ENCODE measurements at places on chromosomes 6 and 20.

DNA sequence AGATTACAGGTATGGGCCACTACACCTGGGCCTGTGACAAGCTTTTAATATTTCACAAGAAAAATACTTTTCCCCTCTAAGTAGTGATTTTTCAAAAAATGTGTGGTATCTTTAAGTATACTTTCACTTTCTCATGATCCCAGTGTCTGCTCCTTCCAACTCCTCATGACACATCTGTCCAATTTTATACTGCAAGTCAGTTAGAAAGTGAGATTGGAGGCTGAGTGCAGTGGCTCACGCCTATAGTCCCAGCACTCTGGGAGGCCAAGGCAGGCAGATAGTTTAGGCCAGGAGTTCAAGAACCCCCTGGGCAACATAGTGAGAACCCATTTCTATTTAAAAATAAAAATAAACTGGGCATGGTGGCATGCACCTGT lies 20.2 kb downstream of the PIM1 start:
- no peak for DNase-seq

- DNase-seq = no peak
Measured at GRCh38 chr6:44496665-44497369, 109.3 kb downstream of the CDC5L start.

DNA sequence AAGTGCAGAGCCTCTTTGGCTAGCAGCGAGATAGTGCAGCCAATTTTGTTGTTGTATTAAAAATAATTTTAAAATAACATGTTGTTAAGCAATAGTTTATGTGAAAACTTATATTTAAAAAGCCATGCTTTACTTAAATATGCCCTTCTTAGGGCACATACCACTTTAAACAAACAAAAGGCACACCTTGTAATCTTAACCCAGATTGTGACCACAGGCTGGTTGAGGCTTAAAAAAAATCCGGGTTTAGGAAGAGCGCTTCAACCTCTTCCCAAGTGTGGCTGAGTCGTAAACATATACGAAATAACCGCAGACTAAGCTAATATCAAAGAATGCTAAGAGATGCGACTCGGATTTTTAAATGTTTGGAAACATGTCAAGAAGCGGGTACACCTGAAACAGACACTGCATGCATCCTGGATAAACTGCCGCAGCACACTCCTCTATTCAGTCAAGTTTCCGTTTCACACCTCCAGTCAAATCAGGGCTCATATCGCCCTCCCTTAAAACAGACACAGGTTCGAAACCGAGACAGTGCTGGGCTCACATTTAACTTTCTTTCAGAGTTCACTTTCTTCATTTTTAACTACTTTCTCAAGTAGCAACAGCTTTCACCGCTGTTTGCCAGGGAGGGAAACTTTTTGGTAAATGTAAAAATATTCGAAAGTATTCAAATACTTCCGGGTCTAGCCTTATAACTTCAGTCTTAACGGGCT lies 1.5 kb downstream of the DEK start:
- peak; percentile 17 for DNase-seq

DNA sequence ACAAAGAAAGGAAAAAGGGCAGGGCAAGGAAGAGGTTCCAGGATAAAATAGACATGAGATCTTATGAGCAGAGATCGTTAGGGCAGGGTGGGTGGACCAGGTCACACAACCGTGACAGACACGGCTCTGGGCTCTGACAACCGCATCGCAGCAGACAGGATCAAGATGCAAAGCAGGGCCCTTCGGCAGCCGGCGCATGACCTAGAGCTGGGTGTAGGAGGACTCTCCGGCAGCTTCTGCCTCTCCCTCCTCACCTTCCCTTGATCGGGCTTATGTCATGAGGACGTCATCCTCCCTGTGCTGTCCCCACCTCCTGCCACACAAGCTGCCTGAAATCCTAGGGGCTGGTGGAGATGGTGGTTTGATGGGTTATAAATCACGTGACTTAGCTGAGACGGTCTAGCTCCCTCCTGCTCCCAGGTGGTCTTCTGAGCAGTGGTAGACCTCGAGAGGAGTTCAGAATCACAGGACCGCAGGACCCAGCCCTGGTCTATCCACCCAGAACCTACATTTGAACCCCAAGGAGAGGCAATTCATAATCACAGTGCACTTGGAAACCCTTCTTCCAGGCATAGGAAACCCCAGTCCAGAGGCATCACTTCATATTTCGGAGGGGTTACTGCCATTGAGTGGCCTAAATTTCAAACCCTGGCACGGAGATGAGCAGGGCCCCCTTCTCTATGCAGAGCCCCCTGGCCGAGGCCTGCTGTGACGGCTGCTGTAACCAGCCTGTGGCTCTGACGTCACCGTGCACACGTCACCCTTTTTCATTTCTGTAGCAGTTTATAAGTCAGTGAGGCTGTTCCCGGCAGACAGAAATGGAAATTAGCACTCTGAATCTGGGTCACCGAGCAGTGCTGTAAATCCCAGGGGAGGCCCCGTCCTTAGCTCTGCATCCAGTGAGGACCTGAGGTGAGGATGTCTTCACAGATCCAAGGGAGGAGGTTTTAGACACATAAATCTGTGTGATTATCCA lies 8.7 kb upstream of the CCR6 start:
- DNase-seq = peak; percentile 56

- DNase-seq = no peak
Measured at GRCh38 chr6:3725145-3726047, 26.1 kb downstream of the PXDC1 start.

DNA sequence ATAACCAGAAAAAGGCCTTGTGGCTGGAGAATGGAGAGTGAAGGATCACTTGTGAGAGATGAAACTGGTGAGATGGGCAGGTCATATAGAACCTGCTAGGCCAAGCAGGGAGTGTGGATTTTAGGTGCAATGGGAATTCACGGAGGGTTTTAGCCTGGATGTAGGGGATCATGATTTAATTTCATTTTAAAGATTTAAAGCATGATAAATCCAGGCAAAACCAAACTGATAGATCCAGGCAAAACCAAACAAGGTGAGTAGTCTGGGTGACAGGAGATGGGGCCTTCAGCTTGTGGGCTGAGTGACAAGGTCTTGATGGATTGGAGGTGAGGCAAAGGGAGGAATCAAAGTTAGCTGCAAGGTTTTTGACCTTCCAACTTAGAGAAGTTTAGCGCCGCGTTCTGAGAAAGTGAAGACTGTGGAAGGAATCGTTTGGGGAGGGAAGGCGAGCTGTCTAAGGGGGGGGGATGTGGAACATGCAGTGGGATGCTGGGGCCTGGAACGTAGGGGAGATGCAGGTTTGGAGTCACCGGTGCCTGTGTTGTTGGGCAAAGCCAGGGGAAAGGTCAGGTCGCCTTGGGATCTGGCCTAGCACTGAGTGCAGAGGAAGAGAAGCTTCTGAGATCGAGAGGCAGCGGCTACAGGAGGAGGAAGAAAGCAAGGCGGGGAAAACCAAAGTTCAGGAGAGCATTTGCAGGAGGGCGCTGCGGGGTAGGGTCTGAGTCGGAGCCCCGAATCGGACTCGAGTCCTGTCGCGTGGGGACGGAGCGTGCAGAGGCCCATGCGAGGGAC lies 1.3 kb upstream of the PLCG1 start:
- no peak for DNase-seq

DNA sequence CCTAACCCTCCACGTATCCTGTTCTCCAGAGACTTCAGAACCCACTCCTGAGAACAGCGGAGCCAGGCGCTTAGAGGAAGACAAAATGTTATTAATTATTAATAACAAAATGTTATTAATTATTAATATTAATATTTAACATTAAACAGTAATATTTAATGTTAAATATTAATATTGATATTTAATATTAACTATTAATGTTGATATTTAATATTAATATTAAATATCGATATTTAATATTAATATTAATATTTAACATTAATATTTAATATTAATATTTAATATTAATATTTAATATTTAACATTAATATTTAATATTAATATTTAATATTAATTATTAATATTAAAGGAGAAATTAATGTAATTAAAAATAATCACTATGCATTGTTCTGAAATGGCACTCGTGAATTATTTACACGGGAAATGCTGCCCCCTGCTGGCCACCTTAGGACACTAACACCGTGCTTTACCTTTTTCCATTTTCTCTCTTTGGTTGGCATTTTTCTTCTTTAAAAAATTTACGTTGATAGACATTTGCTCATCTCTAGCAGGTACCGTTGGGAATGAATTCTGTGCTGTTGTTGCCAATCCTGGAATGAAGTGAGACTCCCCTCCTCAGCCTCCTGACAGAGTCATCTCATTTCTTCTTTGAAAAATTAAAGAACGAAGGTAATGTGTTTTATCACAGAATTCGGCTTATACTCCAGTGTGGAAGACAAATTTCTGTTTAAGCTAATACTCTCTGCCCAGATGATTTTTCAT lies 7.5 kb upstream of the GGTLC1 start:
- DNase-seq = peak; percentile 57

- no peak for DNase-seq
Measured at GRCh38 chr6:117263353-117263927, 1.9 kb upstream of the VGLL2 start.

DNA sequence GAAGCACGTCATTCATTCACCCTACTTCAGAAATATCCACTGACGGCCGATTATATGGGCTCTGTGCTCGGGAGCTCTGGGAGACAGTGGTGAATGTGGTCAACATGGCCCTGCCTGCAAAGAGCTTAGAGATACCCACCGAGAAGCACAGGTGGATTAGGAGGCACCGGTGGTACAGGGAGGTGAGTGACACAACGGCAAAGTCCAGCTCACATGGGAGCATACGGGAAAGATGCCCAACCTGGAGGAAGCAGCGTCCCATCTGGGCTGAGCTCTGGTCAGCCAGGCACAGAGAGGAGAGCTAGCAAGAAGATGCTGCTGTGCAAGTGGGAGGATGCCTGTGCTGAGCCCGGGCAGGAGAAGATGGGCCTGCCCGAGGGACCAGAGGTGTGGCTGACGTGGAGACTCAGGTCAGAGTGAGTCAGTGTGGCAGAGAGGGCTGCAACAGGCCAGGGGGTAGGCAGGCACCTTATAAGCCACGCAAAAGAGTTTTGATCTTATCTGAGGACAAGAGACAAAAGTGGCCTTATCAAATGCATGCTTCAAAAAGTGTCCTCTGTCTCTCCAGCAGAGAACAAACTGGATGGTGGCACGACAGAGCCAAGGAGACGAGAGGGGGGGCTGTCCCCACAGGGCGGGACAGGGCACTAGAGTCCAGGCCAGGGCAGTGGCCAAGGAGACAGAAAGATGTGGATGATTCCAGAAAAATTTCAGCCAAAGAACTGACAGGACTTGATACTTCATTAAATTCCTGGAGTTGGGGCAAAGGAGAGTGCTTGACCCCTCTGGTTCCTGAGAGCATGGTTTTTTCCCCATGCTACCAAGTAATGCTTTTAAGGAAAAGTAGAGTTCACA lies 214.6 kb upstream of the SNX9 start:
- no peak for DNase-seq

DNA sequence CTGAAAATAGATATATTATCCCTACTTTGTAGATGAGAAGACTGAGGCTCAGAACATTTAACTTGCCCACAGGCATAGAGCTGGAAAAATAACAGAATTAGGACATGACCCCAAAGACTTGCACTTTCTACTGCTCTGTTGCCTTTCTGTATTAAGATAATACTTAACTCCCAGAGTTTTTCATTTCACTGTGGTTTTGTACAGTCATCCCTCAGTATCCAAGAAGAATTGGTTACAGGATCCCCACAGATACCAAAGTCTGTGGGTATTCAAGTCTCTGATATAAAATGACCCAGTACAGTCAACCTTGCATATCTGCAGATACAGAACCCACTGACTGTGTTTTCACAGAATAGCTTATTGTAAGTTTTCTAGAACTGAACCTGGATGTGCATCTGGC lies 16.8 kb downstream of the MRS2 start:
- DNase-seq = no peak

- no peak for DNase-seq
Measured at GRCh38 chr6:111591370-111591900, 14.2 kb downstream of the TRAF3IP2 start.

DNA sequence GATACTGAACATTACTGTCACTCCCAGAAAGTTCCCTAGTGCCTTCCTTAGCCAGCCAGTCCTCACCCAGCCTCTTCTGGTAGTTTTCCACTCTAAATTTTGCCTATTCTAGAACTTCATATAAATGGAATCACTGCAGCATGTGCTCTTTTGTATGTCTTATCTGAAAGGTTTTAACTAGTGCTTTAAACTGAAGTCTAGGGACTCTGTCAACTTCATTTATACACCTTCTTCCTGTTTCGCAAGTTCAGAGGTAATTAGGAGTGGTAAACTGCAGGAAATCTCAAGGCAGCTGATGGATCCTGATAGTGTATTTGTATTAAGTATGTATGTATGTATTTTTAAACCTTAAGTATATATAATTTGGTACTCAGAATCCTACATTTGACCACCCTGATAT lies 94.3 kb downstream of the TCP11 start:
- DNase-seq = no peak

GRCh38 chr6:45036103-45036502 lies 292.0 kb upstream of the RUNX2 start:
- DNase-seq = no peak

DNA sequence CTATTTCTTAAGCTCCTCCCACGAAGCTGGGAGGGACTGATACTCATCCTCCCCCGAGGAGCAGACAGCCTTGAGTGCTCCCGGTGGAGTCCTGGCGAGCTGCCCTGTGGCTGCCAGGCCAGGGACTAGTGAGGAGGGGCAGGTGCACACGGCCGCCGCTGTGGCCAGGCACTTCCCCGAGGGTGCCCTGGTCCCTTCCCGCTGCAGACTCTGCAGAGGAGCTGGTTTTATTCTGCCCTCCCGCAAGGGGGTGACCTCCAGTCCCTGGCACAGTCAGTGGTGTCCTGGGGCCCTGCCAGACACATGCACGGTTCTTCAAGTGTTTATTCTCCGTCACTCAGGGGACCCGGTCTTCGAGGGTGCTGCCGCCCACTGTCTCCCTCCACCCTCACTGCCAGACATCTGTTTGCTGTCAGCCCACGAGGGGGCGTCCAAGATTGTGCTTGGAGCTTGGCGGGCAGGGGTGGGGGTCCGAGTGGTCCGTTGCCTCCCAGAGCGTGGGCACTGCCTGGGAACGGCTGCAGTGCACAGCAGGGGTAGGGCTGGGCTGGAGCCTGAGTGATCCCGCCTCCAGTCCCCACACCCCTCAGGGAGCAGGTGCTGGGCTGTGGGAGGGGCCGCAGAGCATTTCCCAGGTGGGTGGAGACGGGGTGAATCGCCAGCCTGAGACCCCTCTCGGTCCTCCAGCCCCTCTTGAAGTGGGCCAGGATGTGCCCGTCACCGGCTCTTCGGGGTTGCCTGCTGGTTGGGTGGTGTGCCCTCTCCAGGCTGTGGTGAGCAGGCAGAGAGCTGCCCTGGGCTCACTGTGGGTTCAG lies 3.1 kb upstream of the CABLES2 start:
- peak; percentile 26 for DNase-seq

DNA sequence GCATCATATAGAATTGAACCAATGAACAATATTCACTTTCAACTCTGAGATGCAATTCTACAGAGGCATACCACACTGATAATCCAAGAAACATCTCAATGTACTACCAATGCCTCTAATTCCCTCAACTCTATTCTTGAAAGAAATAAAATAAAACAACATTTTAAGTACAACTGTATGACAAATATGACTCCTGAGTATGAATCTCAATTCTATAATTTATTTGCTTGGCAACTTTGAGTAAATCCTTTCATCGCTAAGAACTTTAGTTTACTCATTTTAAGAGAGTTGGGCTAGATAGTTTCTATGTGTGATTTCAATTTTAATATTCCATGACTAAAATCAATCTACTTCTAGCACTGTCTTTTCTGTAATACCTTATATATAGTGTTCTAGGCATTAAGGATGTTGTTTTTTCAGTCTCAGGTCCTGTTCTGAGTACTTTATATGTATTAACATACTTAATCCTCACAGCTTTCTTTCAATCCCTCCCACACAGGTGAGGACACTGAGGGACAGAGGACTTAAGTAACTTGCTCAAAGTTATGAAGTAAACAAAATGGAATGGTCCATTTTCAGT lies 33.4 kb downstream of the GOPC start:
- no peak for DNase-seq
